Stimulated activated CD4-positive, alpha-beta T cell treated with anti-CD3 and anti-CD28 coated beads, Interleukin-12 subunit alpha, Interleukin-12 subunit beta, amount 100 ng/mL, for 24 hours (primary cell): ENCODE measurements at places on chromosomes 1 and 21.

DNA sequence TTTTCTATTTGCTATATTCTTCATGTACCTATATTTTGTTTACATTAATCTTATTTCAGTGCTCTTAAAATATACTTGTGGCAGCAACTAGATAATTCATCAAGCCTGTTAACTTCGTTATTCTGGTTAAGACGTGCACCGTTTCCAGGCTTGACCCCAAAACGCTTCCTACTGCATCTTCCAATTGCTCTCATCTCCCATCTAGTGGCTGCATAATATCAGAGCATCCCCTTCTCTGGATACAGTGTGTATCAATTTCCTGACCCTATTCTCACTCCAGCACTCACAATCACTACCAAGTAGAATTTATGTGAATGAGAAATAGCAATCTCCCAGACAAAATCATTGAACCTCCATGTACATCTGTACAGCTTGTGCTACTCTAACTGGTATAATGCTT is 1280.3 kb upstream of the B3GALT2 start:
- no peak for DNase-seq

DNA sequence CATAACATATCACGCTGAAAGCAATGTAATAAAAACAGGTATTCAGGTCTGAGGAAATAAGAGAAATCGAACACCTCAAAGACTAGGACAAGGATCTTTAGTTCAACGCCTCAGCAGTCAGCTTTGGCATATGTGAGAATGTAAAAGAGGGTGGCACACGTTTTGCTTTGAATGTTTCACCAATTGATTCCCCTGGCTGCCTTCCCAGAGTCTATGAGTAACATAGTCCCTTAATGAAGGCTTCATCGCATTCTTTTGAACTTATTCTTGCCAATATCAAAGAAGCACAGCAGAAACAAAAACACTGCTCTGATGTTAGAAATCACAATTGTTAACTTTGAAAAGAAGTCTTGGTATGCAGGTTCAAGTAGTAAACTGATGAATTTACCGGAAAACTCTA is 764.8 kb downstream of the ADGRL2 start:
- DNase-seq, result no peak

- DNase-seq, result no peak
Observed at GRCh38 chr1:225882694-225883615, 775 bp upstream of the TMEM63A start.

DNA sequence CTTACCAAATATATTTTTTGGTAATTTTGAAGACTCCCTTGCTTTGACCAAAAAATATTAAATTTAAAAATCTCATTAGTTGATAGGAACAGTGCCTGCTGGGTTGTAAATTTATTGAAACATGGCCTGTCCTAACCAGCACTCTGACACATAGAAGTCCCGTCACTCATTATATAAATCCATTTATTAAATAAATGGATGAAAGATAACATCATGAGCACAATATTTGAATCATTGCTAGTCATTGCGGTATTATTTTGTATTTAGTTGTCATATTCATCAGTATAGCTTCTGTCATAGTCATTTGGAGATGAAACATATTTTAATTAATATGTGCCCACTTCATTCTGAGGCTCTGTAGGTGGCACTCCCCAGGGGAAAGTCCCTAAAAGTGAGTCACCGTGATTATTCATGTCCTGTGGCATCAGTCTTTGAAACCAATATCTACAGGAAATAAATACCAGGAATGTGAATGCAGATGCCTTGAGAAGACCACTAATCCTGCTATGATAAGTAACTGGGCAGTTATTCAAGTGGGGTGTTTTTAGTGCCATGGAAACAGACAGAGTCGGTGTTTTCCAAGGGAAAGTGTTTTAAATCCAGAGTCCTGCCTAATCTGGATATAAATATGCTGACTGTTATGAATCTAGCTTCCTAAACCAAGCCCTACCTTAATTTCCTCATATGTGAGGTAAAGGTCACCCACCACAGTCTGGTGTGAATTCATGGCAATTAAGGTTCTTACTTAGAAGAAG is 302.0 kb downstream of the DUSP10 start:
- DNase-seq, result peak; percentile 32

DNA sequence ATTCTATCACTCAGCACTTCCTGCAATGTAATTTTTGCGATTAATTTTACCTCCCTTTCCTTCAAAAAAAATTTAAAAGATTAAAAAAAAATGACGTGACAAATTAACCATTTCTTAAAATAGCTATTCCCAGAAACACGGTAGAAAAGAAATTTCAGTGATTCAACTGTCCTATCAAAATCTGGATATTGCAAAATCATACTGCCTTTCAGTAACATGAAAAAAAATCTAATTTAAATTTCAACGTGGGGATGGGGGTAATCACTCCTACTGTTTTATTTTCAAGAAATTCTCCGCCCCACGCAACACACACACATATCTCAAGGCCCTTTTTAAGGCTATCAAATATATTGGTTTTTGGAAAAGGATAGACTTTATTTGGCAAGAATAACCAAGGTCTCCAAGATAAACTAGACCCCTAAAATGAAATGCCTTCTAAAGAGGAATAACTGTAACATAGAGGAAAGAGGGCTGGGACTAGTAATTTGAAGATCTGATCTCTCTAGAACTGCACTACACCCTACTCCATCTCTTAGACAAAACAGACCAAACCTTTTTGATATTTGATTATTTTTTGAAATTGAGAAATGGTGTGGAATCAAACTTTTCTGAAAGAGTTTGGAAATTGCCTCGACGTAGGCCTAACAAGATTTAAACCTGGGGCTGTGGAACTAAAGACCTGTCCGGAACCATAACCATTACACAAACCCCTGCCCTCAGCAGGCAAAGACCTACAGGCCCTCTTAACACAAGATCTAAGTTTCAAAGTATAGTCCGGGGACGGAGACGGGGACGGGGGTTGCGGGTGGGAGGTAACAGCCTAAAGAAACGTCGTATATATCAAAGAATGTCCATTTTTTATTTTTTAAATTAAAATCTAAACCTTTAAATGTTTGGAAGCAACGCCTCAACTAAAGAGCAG is 941 bp downstream of the ARNT start:
- DNase-seq, result no peak

DNA sequence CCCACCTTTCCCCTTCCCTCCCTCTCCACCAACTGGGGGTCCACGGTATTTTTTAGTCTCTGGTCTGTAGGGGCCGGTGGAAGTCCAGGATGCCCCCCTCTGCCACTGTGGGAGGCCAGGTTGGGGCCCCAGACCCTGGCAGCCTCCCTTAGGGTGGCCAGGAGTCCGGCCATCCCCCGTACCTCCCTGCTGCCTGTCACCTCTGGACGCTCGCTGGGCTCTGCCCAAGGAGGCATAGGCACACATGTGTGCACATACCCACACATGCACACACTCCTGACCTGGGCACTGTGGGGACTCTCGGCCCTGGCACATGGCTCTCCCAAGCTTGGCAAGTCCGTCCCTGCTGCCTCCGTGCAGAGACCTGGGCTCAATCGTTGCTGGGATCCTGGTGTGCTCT is 53.0 kb downstream of the DISP3 start:
- no peak for DNase-seq

- no peak for DNase-seq
Observed at GRCh38 chr1:70415882-70416281, 4.8 kb downstream of the CTH start.

- no peak for DNase-seq
Observed at GRCh38 chr1:47411436-47411835, 4.6 kb upstream of the FOXE3 start.

- no peak for DNase-seq
Observed at GRCh38 chr1:100455478-100456072, 82.4 kb upstream of the GPR88 start.

DNA sequence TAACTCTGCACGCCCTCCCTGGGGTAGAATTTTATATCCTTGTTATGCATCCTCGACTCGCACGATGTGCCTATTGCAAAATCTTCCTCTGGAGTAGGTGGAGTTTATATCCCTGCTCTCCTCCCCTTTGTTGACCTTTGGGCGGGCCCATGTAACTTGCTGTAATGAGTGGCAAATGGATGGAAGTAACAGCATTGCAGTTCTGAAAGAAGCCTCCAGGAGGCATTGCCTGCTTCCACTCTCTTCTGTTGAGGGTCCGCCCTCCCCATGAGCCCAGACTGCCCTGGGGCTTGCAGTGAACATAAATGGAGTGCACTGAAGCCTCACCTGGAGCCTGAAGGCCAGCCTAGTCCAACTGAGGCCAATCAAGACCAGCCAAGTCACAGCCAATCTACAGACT is 62.2 kb upstream of the GRIK3 start:
- no peak for DNase-seq

DNA sequence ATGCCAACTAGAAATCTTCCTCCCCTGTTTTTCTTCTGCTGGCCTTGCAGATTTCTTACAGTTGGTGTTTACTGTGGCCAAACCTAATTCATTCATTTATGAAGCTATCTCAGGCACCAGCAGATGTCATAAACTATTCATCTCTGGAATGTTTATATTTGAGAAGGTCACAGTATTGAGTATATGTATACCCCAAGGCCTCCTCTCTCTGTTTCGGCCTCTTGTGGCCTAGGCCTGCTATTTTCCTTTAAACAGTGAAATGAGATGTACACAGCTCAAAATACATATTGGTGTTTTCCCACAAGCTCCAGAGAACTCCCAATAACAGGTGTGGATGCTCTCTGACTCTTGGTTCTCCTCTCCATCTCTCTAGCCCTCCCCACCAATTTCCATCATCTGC is 520.7 kb upstream of the CAMK1G start:
- no peak for DNase-seq

- DNase-seq, result no peak
Observed at GRCh38 chr1:168260393-168260792, 20.3 kb upstream of the TBX19 start.

DNA sequence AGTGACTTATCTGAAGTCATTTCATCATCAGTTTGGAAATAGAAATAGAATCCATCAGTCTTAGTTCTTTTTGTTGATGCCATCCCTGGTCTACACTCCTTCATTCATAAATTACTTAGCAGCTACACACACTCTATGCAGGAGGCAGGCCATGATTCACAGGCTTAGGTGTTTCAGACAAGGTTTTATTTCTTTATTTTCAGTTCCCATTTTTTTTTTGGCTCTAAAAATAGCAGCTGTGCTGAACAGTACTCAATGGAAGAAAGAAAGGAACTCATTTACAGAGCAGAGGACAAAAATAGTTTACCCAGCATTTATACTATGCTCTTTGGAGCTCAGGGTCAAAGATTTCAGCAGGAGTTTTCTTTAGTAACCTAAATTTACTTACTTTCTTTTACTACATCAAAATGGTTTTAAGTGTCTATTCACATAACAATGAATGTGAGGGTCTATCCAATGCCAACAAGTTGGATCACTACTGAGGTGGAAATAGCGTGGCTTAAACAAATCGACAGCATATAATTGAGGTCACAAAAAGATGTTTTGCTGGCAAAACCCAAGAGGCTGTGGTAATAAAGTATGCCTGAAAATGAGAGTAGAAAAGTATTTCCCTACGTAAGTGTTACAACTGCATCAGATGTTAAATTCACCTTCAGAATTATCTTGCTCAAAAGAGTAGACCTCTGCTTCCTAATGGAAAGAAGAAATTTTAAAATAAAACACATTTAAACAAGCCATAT is 7.7 kb downstream of the KRTAP19-8 start:
- DNase-seq, result no peak

GRCh38 chr1:8910331-8910730 is 31.8 kb upstream of the ENO1 start:
- DNase-seq, result no peak

- DNase-seq, result no peak
Observed at GRCh38 chr1:87730274-87731216, 401.9 kb downstream of the LMO4 start.
